ENCODE measurements at places on chromosomes 13 and 19.

- no peak for DNase-seq
These were observed 90.0 kb downstream of the CAB39L start for GRCh38 chr13:49353908-49354307.

DNA sequence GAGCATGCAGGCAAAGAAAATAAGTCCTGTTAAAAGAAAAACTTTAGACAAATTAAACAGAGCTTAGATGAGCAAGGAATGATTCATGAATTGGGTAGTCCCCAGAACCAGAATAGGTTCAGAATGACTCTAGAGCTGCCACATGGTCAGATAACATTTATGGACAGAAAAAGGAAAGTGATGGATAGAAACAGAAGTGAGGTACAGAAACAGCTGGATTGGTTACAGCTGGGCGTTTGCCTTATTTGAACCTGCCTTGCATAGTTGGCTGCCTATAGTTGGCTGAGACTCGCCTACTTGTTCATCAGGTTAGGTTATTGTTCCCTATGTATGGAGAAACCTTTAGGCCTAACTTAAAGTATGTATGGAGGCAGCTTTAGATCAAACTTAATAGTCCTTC, 35.4 kb downstream of the WDFY2 start:
- DNase-seq: no peak

GRCh38 chr13:27289011-27289665, 18.5 kb downstream of the RASL11A start:
- no peak for DNase-seq

- DNase-seq: no peak
These were observed at the start of gene ZNF296 for GRCh38 chr19:45076029-45076850. Gene ZNF296, minus strand, starts transcription at chr19:45076478. Its CDS starts 105 bp downstream, at chr19:45076373.

- no peak for DNase-seq
These were observed 1.5 kb downstream of the KLK11 start for GRCh38 chr19:51024924-51025323.

DNA sequence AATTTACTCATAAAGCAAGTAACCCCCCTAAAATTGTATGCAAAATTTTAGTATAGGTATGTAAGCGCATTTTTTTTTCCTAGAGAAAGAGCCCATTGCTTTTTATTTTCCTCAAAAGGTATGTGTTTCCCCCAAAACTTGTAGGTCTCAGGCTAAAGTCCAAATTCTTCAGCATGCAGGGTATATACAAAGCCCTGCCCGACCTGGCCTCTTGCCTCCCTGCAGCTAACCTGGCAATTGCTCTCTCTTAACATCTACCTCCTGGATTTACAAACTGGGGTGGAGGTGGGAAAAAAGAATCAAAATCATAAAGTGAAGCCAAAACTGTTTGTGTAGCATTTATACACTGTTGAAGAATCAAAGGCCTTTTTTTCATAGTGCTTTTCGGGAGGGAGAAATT, 107.8 kb downstream of the KCNRG start:
- no peak for DNase-seq

DNA sequence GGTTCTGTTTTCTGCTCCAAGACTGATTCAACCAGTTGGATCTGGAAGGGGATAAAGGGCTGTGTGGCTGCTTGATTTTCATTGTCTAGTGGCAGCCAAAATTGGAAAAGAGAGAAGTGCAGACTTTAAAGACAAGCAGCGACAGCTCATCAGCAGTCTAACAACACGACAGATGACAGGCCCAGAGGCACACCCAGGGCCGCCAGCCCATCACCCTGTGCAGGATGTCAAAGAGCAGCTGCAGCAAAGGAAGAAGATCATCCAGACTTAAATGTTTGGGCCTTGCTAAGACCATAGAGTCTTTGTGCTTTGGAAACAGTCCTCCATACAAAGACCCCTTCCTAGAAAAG, 421.0 kb upstream of the KLF12 start:
- no peak for DNase-seq

DNA sequence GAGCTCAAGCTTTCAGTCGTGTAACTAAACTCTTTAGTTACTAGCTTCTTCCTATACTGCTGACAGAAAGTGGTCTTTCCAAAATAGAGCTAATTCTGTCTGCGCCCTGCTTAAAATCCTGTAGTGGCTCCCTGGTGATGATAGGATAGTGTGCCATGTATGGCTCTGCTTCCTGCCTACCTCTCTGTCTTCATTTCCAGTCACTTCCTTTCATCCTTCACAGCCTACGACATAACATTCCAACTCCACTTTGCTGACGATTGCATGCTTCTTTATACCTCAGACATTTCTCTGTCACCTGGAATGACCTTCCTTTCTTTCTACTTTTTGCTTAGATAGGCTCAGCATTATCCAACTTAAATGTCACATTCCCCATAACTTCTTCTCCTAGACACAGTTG, 190.8 kb downstream of the MAB21L1 start:
- DNase-seq: no peak

DNA sequence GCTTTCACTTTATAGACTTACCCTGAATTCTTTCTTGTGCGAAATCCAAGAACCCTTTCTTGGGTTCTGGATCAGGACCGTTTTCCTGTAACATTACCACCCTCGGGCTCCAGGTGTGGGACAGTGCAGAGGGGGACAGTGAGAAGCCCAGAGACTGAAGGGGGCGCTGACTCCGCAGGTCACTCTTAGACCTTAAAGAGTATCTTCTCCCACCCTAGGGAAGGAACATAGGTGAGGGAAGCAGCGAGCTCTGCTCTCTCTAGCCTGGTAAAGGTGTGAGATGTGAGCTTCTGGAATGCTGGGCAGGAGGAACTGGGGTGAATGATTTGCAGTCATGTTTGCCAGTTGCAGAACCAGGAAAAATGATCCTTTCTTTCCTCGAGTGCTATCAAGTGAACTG, 80.8 kb upstream of the ZNF507 start:
- no peak for DNase-seq

GRCh38 chr13:34993470-34993869, 51.4 kb downstream of the NBEA start:
- DNase-seq: no peak

- no peak for DNase-seq
These were observed 113.3 kb downstream of the RAB20 start for GRCh38 chr13:110448230-110448629.

- DNase-seq: no peak
These were observed 5.8 kb downstream of the CEBPG start for GRCh38 chr19:33379151-33379829.

DNA sequence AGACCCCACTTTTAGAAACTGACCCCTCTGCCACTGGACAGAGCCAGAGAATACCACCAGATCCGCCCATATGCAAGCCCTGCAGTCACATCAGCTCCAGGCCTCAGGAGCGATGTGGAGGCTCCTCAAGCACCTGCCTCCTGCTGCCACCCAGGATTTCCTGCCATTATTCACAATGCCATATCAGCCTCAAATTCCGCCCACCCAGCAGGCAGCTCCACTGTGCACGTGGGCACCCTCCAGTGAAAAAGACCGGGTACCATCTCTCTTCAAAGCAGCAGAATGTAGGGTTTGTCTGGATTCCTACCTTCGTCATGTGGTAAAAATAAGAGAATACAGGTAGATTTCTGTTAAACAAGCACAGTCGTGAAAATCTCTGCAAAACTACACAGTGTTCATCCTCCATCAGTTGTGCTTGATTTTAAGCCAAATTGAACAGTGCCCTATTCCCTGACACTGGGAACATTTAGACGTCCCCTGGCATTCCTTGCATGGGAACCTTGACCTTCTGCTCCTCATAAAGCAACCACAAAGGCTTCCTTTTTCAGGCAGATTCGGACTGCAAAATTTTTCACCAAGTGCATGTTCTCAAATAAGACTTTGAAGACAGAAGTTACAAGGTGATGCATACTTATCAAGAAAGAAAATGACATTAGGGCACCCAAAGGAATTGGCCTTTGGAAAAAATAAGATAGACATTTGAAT, 56.4 kb downstream of the FAM124A start:
- no peak for DNase-seq

Measured in forelimb muscle (tissue), 1 donor.